MCF 10A (cell line): ENCODE measurements at places on chromosomes 3 and 15. TPM values are rescaled to one million over a fixed set of nuclear protein-coding genes. Genes with fewer than 3 reads are reported as not detected.

CBLB gene
- 19.7 and 43.4 TPM in 2 replicates for total RNA-seq

GRCh38 chr15:42282344-42282743 lies 9.1 kb upstream of the TMEM87A start:
- DNase-seq, result no peak

GRCh38 chr3:169477790-169478189 lies 185.7 kb downstream of the MECOM start:
- DNase-seq, result no peak

GRCh38 chr3:143843587-143843986 lies 4.7 kb downstream of the SLC9A9 start:
- DNase-seq, result no peak

DNA sequence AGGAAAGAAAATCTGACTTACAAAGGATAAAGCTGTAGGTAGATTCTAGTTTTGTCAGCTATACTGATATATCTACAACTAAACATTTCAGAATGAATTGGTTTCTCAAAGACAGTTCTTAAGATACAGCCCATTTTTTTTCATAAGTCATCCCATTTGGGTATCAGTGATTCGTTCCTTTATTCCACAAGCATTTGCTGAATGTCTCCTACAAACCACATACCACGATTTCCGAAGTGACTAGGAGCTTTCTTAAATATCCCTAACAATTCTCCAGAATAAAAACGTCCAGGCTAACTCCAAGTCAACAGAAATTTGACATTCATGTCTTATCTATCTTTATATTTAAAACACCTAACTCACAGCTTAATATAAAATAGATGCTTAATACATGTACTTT lies 59.8 kb downstream of the TP53BP1 start:
- DNase-seq, result no peak

GRCh38 chr3:113117511-113118234 lies 93.7 kb upstream of the BOC start:
- no peak for DNase-seq
